ENCODE measurements at places on chromosomes 16 and 17.

DNA sequence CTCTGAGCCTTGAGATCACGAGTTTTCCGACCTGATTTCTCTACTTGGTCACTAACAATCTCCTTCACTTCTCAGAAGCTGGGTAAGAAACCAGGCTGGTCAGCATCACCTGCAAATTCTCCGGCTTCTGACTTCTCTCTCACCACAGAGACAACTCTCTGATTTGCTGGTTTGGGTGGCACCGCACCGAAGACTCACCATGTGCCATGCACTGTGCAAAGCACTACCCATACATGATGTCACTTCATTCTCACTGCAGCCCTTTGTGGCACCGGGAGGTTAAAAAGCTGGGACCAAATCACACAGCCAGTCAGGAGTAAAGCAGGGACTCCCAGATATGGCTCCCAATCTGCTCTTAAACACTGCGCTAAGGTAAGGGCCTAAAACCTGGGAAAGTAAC lies 647 bp downstream of the VAC14 start:
- DNase-seq = peak; percentile 26

DNA sequence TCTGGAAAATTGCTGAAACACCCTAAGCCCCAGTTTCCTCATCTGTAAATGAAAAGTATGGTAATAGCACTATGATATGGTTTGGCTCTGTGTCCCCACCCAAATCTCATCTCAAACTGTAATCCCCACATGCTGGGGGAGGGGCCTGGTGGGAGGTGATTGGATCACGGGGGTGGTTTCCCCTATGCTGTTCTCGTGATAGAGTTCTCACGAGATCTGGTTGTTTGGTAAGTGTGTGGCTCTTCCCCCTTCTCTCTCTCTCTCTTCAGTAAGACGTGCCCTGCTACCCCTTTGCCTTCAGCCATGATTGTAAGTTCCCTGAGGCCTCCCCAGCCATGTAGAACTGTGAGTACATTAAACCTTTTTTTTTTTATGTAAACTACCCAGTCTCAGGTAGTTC lies 490.7 kb downstream of the TMEM114 start:
- DNase-seq = no peak

- no peak for DNase-seq
Measured at GRCh38 chr17:18324140-18325050, 9.3 kb downstream of the SMCR8 start.

GRCh38 chr17:29376667-29377270 lies 13.4 kb upstream of the TAOK1 start:
- DNase-seq = no peak

GRCh38 chr16:77668201-77668600 lies 54.1 kb upstream of the NUDT7 start:
- no peak for DNase-seq
